GM23248 (cell line): ENCODE measurements at places on chromosomes 16 and 17.

- no peak for DNase-seq
These were observed 4.5 kb downstream of the STAT5B start for GRCh38 chr17:42271779-42272035.

- peak; percentile 63 for DNase-seq
These were observed 712 bp downstream of the HOXB4 start for GRCh38 chr17:48577330-48577945.

- peak; percentile 27 for DNase-seq
These were observed 4.7 kb downstream of the ZNF598 start for GRCh38 chr16:2004795-2005517.

DNA sequence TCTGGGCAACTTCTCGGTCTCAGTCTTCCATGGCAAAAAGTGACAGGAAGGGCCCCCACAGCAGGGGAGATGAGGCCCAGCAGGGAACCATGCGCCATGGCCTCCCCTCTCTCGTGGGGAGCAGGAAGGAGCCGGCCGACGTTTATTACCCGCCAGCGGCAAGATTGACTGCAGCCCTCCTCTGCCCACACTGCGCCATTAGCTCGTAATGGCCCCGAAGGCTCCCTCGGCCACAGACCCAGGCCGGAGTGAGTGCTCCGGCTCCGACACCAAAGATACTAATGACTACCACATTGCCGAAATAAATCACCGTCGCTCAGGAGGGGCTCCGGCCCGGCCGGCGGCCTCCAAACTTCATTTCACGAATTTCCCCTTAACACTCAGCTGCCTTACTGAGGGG is 226.9 kb downstream of the C16orf78 start:
- no peak for DNase-seq

GRCh38 chr16:54928411-54929089 is 2.1 kb upstream of the IRX5 start:
- peak; percentile 83 for DNase-seq

- DNase-seq = no peak
These were observed 4.2 kb upstream of the C1QTNF8 start for GRCh38 chr16:1100084-1100800.

DNA sequence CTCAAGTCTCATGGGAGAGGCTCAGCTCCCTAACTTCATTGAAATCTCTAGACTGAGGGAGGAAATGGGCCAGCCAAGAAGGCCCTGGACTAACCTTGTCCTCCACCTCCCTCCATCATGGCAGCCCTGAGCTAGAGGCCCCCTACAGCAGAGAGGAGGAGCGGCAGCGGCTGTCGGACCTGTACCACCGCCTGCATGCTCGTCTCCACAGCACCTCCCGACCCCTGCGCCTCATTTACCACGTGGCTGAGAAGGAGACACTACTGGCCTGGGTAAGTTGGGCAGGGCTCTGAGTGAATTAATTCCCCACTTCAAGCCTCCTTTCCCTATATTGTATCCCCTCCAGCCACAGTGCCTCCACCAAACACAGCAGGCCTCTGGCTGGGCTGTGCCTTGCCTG is 3.8 kb upstream of the SYCE1L start:
- no peak for DNase-seq

- no peak for DNase-seq
These were observed 55.9 kb upstream of the SLC5A11 start for GRCh38 chr16:24789881-24790280.

- DNase-seq = no peak
These were observed 113.4 kb upstream of the PMFBP1 start for GRCh38 chr16:72285324-72285723.

DNA sequence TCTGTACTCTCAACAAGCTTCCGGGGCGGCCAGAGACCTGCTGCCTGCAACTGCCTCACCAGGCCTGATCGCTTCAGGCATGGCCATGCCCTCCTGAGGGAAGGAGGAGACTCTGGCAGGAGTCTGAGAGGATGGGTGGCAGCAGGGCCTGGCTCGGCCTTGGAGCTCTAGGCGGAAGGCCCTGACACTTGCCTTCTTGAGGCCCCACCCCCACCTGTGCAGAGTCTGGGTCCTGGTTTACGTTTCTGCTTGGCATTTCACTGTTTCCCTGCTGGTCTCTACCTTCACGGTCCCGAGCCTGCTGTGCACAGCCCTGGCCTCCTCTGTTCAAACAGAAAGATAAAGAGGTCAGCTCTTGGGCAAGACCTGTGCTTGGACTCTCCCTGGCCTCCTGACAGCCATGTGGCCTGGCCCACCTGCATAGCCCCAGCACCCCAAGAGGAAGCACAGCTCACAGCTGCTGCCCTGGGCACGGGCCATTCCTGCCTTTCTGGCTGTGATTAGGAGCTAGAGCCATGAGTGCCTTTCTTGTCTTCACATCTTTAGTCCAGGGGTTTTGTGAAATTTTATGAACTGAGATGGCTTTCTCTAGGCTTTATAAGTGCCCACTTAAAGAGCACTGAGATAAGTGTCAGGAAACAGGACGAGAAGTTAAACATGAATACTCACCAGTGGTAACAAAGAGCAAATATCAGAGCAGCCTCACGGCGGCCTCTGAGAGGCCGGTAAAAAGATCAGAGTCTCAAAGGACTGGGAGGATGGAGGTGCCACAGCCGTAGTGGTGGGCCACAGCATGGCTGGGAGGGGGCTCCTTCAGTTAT is 25.6 kb upstream of the MTSS2 start:
- DNase-seq = no peak

DNA sequence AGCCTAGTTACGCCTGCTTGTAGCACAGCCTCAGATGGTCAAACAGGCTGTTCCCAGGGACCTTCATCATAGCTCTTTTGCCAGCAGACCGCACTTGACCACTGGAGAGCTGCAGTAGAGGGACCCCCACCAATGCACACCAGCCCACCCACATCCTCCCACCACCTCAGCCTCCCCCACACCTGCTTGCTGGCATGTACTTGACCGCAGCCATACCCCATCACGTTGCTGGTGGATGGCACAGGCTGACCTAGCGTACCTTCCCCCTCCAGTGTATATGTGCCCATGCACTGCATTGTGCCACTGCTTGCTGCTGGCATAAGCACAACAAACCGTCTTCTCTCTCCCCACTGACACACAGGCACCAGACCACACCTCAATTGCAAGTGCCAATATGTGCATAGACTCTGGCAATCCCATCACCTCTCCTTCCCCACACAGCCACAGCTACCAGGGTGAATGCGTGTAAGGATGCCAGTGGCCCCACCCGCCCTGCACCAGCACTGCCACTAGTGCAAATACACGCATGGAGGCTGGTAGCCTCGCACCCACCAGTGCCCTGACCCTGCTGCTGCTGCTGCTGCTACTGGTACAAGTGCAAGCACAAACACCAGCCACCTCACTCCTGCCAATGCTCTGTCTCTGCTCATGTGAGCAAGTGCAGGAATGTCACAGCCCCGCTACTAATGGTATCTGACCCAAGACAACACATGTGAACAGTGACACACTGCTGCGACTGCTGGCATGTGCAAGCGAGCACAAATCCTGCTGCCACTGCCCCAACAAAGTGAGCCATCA is 1377.6 kb downstream of the CDH11 start:
- no peak for DNase-seq

DNA sequence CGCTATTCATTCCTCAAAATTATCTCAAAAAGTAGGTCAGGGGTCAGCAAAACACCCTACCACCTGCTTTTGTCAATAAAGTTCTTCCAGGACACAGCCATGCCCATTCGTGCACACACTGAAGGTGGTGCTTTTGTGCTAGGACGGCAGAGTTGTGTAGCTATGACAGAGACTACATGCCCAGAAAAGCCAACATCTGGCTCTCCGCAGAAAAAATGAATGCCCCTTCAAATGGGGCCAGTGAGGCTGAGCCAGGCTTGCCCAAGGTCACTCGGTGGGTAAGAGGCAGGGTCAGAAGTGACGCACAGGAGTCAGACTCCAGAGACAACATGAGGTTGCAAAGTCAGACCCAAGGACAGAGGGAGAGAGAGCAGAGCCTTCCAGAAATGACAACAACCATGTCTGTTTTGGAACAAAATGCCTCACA is 200.1 kb downstream of the XYLT1 start:
- DNase-seq = no peak

- no peak for DNase-seq
These were observed 587.7 kb downstream of the MAF start for GRCh38 chr16:79012671-79013434.

GRCh38 chr17:7027335-7027734 is 4.5 kb downstream of the BCL6B start:
- no peak for DNase-seq
